ENCODE measurements at places on chromosomes 5 and 9. TPM values are rescaled to one million over a fixed set of nuclear protein-coding genes. Genes with fewer than 3 reads are reported as not detected.

DNA sequence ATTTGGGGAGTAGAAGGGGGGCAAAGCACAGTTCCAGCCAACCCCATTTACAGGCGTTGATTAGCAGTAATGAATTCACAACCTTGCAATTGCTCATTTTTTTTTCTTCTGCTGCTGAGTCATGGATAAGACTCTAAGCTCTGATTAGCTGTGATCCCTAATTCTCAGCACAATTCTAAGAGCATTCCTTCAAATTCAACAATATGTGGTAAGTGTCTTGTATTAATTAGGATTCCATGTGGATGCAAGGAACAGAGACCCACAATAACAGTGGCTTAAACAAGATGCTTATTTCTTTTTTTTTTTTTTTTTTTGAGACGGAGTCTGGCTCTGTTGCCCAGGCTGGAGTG is 133.4 kb downstream of the PALM2AKAP2 start:
- no peak for DNase-seq

The PCDHA1 gene
- total RNA-seq, result not detected

GRCh38 chr5:57055731-57056130 is 103.8 kb upstream of the MIER3 start:
- DNase-seq, result no peak

The FGF18 gene
- not detected for total RNA-seq

- DNase-seq, result no peak
Observed at GRCh38 chr5:146249801-146250200, 46.4 kb downstream of the RBM27 start.
